Ovary (tissue), 10 donors: ENCODE measurements at places on chromosomes 2 and 18. TPM values are rescaled to one million over a fixed set of nuclear protein-coding genes. Genes with fewer than 3 reads are reported as not detected.

The SCYGR5 gene
- total RNA-seq, result not detected

GRCh38 chr2:132776287-132776686, 106.3 kb upstream of the LYPD1 start:
- H3K36me3 ChIP-seq, result no peaks in the 10 kb centered on the region
- H3K4me1 ChIP-seq, result no peaks in the 10 kb centered on the region

DNA sequence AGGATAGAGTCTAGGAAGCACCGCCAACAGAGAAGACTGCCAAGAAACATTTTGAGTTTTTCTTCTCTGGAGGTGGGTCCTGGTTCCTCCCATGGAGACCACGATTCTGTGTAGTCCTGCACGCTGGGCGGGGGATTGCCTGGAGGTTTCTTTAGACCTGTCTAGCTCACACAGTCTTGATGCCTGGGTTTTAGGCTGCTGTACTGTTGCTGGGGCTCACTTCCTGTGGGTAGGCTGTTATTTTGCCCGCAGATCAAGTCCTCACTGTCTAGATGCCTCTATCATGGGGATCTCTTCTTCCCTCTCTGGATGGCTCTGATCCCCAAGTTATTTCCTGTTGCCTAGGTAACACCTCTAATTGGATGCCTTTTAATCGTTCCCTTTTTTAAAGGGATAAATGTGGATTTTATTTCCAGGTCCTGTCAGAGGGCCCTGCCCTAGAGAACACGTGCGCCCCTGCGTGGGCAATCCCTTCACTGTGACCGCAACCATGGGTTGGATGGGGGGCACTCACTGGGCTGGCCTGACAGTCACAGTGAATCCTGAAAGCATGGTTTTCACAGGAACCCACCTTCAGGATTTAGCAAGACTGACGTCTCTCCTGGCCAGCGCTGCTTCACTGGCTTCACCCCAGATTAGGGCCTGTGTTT, 115.7 kb downstream of the MSH2 start:
- peaks cover 2% of the 10 kb centered on the region for H3K4me1 ChIP-seq
- H3K4me3 ChIP-seq, result no peak overlapping the region
- H3K27me3 ChIP-seq, result no peaks in the 10 kb centered on the region
- no peak overlapping the region for H3K27ac ChIP-seq

DNA sequence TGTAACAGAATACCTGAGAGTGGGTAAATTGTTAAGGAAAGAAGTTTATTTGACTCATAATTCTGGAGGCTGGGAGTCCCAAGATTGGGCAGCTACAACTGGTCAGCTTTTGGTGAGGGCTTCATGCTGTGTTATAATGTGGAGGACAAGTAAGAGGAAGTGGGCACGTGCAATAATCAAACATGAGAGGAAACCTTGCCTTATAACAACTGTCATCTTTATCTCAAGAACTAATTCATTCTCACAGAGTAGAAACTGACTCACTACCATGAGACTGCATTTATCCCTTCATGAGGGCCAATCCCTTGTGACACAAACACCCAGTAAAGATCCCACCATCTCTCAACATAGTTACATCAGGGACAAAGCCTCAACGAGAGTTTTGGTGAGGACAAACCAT, 318.1 kb upstream of the NT5C1B start:
- no peak overlapping the region for H3K27ac ChIP-seq
- H3K36me3 ChIP-seq, result no peaks in the 10 kb centered on the region
- DNase-seq, result no peak
- no peaks in the 10 kb centered on the region for H3K4me1 ChIP-seq
- H3K27me3 ChIP-seq, result no peaks in the 10 kb centered on the region
- H3K4me3 ChIP-seq, result no peak overlapping the region

The ALPI gene
- total RNA-seq, result not detected

DNA sequence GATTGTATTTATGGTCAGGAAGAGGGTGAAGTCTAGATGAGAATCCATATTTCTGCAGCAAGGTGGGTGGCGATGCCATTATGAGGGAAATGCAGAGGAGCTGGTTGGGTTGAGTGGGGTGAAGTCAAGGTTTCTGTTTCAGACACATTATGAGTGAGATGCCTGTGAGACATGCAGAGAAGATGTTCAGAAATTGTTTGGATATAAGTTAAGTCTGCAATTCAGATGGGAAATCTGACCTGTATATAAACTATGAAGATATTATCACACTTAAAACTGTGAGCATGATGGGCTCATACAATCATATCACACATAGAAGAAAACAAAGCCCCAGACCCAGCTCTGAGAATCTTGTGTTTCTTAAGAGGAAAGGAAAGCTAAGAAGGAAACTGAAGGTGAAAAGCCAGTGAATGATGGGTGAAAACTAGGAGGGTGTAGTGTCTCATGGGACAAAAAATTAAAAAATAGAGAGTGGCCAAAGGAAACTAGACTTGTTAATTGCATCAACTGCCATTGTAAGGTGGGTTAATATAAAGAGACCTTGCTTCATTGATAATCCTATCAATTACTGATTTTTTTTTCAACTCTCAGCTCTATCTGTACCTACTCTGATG, 14.2 kb downstream of the GALNT5 start:
- no peaks in the 10 kb centered on the region for H3K27me3 ChIP-seq
- H3K27ac ChIP-seq, result no peak overlapping the region
- no peaks in the 10 kb centered on the region for H3K4me1 ChIP-seq
- DNase-seq, result no peak
- no peak overlapping the region for H3K4me3 ChIP-seq

GRCh38 chr2:160199683-160200389, at the start of gene ITGB6:
Gene ITGB6, minus strand, starts transcription at chr2:160200272. Its CDS starts 209 bp downstream, at chr2:160200063.
- no peak for DNase-seq
- H3K27ac ChIP-seq, result no peak within 1 kb of the TSS
- H3K27me3 ChIP-seq, result no peaks in the 10 kb centered on the region
- no peaks in the 10 kb centered on the region for H3K4me1 ChIP-seq

- no peak overlapping the region for H3K4me3 ChIP-seq
- H3K4me1 ChIP-seq, result no peaks in the 10 kb centered on the region
- no peaks in the 10 kb centered on the region for H3K36me3 ChIP-seq
- no peak for DNase-seq
- no peaks in the 10 kb centered on the region for H3K27me3 ChIP-seq
Observed at GRCh38 chr2:99445065-99445464, 44.8 kb downstream of the REV1 start.

DNA sequence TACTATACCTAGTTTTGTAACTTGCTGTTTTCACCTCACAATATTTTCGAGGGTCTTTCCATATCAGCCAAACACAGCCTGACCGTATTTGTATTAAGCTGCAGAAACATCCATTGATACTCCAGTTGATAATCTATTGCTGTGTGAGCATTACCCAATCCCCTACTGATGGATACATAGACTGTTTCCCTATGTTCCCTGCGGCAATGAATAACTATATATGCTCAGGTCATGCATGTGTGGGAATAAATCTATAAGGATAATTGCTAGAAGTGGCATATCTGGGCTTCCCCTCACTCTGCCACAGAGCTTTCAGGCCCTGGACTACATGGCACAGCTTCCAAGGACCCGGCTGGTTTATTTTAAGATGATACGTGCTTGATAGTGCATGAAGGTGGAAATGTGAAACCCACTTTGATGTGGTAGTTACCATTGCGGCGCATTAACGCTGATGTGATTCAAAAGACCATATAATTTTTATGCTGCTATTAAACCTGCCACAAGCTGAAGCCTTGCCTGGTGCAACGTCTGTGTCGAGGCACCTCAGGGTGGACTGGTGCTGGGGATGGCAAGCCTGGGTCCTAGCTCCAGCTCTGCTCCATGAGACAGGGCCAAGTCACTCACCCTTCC, 130.8 kb upstream of the MSH6 start:
- H3K4me3 ChIP-seq, result no peak overlapping the region
- peaks cover 10% of the 10 kb centered on the region for H3K4me1 ChIP-seq
- no peaks in the 10 kb centered on the region for H3K27me3 ChIP-seq
- DNase-seq, result no peak
- H3K36me3 ChIP-seq, result no peaks in the 10 kb centered on the region
- no peak overlapping the region for H3K27ac ChIP-seq

DNA sequence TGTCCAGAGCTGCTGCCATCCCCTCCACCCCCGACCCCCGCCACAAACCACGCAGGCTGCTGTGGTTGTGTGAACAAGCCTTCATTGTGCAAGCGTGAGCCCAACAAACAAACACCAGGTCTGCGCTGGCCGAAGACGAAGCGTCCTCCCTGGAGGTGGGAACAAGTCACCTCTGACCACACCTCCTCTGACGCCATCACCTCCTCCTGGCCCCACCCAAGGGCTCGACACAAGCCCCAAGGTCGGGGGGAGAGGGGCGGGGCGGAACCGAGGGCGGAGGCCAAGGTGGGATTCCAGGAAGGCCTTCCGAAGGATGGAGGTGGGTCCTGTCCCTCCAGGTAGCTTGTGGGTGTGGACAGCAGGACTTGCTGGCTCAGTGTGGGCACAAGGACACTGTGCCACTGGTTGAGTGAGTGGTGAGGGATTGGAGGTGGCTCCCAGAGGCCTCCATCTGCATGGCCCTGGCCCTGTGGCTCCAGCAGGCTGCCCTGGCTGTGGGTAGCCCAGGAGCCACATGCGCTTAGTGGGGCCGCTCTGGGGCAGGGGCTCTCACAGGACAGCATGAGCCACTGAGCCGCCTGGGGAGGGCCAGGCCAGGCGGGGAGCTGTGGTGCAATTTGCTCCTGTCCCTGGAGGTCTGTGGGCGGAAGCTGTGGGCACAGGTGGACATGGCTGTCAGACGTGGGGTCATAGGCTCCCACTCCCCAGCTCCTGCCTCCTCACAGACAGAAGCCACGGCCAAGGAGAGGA, 7.4 kb upstream of the GPR17 start:
- H3K4me1 ChIP-seq, result peaks cover 4% of the 10 kb centered on the region
- H3K36me3 ChIP-seq, result no peaks in the 10 kb centered on the region
- DNase-seq, result no peak
- H3K4me3 ChIP-seq, result no peak overlapping the region
- H3K27ac ChIP-seq, result no peak overlapping the region

DNA sequence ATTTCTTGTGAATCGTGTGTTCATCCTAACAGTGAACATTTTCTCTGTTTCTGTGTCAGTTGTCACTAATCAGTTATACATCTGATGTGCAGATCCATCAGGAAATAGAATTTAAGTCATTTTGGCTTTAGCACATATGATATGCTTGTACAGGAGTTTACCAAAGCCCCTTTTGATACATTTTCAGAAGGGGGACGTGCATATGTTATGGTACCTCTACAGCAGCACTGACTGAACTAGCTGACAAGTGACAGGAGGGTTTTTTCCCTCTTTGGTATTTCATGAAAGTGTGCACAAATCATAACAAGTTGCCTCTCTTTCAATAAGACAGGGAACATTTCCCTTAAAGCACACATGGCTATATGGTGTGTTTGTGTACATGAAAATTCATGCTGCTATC, 536.5 kb downstream of the PLCL1 start:
- no peaks in the 10 kb centered on the region for H3K4me1 ChIP-seq
- no peaks in the 10 kb centered on the region for H3K36me3 ChIP-seq
- no peaks in the 10 kb centered on the region for H3K27me3 ChIP-seq
- no peak overlapping the region for H3K27ac ChIP-seq
- no peak overlapping the region for H3K4me3 ChIP-seq

The EVA1A gene
- total RNA-seq, result 12.2 TPM

The CYP27A1 gene
- 22.0 TPM for total RNA-seq

The INO80C gene
- total RNA-seq, result 3.6 TPM

The SLC19A3 gene
- total RNA-seq, result 2.6 TPM

GRCh38 chr2:101806123-101806522, 108.6 kb downstream of the MAP4K4 start:
- no peak overlapping the region for H3K4me3 ChIP-seq
- H3K27ac ChIP-seq, result no peak overlapping the region
- DNase-seq, result no peak
- no peaks in the 10 kb centered on the region for H3K27me3 ChIP-seq
- no peaks in the 10 kb centered on the region for H3K36me3 ChIP-seq
- peaks cover 14% of the 10 kb centered on the region for H3K4me1 ChIP-seq

- no peak overlapping the region for H3K27ac ChIP-seq
- no peaks in the 10 kb centered on the region for H3K27me3 ChIP-seq
- no peak for DNase-seq
- H3K36me3 ChIP-seq, result no peaks in the 10 kb centered on the region
- H3K4me1 ChIP-seq, result peaks cover 2% of the 10 kb centered on the region
Observed at GRCh38 chr18:79938196-79938595, 13.3 kb downstream of the SLC66A2 start.

DNA sequence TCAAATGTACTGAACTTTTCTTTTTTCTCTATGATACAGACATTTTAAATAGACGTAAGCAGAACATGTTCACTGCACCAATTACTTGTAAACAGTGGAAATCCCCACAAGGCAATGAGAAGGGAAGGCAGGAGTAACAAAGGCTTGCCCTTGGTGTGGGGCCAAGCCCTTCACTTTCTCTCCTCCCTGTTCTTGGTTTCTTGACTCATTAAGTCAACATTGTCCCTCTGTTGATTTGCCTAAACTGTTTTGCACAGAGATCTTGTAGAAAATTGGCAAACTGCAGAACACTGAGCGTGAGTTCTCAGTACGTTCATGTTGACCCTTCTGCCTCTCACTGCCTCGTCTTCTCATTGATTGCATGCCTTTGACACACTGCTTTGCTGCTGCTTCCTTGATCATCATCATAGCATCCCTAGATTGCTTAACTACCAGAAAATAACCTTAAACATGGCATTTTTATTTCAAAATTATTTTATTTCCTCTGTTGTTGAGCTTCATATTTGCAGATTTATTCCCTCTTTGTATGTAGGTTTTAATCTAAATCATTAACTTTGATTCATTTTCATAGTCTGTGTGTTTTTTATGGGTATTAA, 257.7 kb downstream of the PTGR3 start:
- peak; percentile 51 for DNase-seq
- no peak overlapping the region for H3K4me3 ChIP-seq
- no peak overlapping the region for H3K27ac ChIP-seq
- no peaks in the 10 kb centered on the region for H3K27me3 ChIP-seq
- peaks cover 6% of the 10 kb centered on the region for H3K4me1 ChIP-seq
- H3K36me3 ChIP-seq, result no peaks in the 10 kb centered on the region

DNA sequence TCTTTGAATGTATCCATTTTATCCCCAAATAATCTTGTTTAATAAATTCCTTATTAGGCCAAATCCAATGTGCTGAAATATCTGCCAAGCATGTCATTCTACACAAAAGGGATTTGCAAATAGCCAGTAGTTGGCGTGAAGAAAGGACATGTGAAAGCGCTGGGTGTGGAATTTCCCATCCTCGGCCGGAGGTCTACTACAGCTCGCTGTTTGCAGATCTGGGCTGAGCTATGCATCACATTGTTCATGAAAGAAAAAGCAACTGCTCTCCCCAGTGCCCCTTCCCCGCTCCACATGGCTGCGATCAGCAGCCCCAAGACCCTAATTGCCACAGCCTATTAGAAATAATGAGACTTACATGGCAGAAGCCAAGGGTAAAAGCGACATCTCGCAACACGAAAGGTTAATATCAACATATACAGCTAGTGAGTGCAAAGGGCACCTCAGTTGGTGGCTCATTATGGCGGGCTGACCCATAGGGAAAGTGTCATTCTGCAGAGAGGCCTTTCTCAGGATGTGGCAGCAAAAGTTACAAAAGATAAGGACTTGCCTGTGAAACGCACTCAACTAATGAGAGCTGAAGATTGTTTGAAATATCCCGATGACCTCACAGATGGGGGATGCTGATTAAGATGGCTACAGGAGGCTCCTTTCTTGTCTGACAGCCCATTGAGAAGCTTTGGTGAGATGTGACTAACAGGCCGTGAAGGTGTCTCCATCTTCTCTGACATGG, 126.9 kb upstream of the CYP1B1 start:
- no peak overlapping the region for H3K27ac ChIP-seq
- no peak for DNase-seq
- no peaks in the 10 kb centered on the region for H3K36me3 ChIP-seq
- H3K27me3 ChIP-seq, result no peaks in the 10 kb centered on the region
